Right ventricle myocardium inferior (tissue), 1 donor: ENCODE measurements at places on chromosomes 2 and 18. TPM values are rescaled to one million over a fixed set of nuclear protein-coding genes. Genes with fewer than 3 reads are reported as not detected.
A peak's percentile ranks its signal among the peaks of the same experiment; 100 is the strongest.

The DSG1 gene
- total RNA-seq = 0.68 TPM

DNA sequence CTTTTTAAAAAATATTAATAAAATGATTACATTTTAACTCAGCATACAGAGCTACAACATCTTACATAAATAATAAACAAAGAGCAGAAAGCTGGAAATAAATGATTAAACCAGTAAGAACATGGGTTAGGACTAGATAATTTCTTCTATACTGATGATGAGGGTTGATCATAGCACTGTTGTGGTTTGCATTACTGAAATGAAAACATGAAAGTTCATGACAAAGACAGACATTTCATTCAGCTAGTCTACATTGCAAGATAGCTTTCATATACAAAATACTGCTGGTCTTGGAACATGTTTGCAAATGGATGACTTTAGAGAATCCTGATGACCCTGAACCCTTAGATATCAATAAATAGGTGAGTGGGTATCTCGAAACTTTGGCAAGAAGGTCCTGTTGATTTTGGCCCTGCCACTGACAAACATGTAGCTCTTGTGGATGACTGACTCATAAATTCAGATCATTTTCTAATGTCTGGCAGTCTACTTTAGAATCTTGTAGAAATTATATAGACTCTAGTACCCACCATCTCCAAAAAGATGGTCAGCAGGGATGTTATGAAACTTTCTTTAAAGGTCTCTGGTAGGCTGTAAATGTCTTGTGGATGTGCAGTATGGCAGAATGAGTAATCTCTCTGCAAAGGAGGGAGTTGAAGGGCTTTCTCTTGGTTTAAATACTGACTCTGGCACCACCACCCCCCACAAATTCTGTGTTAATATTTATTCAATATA lies 15.5 kb upstream of the CDC42EP3 start:
- DNase-seq = no peak

GRCh38 chr18:8162802-8163201 lies 446.4 kb upstream of the RAB12 start:
- no peak for DNase-seq

DNA sequence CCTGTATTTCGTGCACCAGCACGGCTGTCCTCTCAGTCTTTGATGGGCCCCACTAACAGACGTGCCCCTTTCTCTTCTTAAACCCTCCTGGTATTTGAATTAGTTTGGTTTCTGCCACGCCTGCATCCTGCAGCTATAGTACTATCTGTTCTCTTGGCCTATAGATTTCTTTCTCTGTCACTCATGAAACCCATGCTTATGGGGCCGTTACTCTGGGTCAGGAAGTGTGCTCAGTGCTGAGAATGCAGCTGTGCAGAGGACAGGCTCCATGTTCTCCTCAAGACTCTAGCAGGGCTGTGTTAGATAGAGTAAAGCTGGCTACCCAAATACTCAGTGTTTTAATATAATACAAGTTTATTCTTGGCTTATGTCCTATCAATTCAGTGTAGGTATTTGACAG lies 180.0 kb downstream of the INSIG2 start:
- DNase-seq = no peak

The EGR4 gene
- total RNA-seq = not detected

DNA sequence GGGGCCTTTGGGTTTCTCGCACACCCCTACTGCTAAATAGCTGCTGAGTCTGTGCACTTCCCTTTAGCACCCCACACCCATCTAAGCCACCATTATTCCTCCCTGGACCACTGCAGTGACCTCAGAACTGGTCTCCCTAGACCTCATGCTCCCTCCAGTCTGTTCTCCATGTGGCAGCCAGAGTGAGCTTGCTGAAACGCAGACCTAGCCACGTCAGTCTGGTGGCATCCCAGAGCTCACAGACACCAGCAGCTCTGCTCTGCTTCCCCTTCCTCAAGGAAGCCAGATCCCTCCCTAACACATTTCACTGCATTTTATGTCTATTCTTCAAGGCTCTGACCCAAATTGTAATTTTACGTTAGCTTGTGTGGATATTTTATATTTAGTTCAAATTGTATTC lies 144.4 kb downstream of the DYSF start:
- DNase-seq = no peak

The CLEC4F gene
- total RNA-seq = 0.22 TPM

DNA sequence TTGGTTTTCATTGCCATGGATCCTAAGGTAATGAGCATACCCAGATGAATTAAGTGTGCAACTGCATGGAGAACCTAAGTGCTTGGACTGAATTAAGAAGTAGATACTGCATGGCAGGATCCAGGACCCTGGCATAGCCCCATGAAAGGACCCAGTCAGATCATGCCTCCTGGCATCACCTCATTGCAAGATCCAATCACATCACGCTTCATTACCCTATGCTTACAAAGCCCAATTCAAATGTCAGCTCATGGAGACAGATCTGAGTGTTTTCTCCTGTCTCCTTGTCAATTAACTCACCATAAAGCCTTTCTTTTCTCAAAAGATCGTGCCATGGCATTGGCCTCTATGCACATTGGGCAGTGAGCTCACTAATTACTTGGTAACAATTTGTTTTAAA lies 519.8 kb upstream of the ZNF804A start:
- DNase-seq = no peak

GRCh38 chr2:208129744-208130711 lies at the start of gene CRYGC:
Gene CRYGC (minus strand): TSS chr2:208129828. CDS start chr2:208129792, 36 bp downstream.
- no peak for DNase-seq

DNA sequence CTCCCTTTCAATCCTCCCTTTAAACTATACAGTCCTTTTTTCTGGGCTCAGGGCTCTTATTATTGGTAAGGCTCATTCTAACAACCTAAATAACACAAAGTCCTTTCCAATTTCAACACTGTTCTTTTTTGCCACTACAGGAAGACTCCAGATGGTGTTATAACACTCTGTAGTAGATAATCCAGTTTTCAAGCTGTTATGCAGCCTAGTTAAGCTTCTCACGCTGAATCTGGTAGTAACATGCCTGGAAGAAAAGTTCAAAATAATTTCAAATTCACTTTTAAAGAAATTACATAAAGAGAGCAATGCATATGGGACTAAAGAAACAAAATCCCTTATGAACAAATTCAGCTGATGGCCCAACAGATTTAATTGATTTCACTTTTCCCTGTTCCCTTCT lies 3.2 kb upstream of the MPP4 start:
- no peak for DNase-seq

The IL1B gene
- not detected for total RNA-seq

- no peak for DNase-seq
Observed at GRCh38 chr18:76376668-76377358, 118.2 kb downstream of the ZNF516 start.

DNA sequence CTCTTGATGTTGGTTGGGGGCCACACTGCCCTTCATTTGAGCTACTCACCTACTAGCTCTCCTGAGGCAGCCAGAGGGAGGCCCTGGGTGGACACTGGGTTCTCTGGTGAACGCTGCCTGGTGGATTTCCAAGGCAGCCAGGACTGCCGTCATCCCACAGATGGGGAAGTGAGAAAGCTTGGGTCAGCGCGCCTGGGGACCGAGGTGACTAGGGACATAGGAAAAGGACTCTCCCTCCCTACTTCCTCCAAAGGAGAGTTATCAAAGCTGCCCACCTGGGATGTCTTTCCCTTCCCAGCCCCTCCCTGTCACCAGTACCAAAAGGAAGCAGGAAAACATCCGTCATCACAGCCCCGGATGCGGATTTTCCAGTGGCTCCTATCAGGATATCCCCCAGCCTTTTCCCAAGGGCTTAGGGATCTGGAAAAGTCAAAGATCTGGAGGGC lies 3.8 kb upstream of the SEMA4C start:
- DNase-seq = peak; percentile 75

The SERPINB3 gene
- not detected for total RNA-seq

The C2orf66 gene
- not detected for total RNA-seq

GRCh38 chr2:139427164-139427563 lies 647.0 kb upstream of the NXPH2 start:
- DNase-seq = no peak

The LCT gene
- not detected for total RNA-seq

DNA sequence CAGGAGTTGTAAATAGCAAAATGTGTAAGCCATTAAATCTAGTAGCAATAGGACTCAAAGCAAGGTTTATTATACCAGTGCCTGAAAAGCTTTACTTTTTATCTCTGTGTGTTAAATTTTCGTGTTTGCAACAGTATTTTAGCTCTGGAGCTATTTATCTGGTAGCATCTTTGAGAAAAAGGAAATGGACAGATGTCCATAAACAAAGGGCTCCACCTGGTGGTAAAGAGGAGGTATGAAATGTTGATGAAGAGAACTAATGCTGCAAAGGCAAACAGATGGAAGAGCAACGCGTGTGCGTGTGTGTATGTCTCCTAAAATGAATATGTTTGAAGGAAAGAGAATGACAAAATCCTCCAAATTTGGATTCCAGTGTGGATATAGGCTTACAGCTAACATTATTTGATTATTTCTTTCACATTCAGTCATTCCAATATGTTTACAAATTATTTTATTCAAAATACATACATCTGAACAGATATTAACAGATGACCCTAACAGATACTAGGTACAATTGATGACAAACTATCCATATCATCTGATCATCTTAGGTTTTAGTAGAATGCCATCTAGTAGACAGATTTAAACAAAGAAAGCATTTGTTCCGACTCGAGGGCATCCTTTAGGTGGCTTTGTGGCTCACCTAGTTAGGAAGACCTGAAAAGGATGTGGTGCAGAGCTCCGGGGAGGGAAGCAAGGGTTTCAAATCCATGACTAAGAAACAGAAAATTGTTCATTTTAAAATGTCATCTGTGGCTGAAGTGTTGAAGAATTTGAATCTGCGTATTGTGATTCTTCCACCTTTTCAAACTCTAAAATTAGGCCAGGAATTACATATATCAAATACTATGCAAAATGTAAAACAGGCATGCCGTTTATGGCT lies 383.3 kb downstream of the MTX2 start:
- no peak for DNase-seq

DNA sequence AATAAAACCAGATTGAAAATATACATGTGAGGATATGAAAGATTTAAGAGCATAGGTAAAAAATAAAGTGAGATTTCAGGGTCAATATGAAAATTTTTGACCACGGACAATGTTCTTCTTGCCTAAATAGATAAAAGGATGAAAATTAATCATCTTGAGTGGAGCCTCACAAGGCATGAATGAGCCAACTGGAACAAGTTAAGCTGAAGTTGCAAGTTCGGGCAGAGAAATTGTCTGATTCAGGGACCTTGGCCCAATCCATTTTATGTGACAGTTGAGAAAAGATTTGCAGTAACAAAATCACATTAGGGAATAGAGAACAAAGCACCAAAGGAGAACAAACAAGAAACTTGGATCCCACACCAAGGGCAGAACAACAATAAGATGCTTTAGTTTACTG lies 305.3 kb downstream of the TMX3 start:
- DNase-seq = no peak

DNA sequence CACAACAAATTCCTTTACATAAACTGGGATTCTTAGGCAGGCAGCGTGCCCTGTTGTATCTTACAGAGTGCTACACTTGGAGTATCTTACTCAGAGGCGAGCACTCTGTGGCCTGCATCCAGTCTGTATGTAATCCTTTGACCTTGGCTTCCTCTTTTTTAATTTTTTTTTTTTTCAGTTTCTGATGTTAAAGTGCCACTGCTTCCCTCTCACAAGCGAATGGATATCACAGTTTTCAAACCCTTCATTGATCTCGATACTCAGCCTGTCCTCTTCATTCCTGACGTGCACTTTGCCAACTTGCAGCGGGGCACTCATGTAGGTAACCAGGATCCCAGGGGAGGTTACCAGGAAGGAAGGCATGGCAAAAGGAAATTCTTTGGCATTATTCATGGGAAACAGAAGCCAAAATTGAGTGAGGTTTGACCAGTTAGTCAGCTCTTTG lies 40.4 kb downstream of the GRHL1 start:
- DNase-seq = no peak

DNA sequence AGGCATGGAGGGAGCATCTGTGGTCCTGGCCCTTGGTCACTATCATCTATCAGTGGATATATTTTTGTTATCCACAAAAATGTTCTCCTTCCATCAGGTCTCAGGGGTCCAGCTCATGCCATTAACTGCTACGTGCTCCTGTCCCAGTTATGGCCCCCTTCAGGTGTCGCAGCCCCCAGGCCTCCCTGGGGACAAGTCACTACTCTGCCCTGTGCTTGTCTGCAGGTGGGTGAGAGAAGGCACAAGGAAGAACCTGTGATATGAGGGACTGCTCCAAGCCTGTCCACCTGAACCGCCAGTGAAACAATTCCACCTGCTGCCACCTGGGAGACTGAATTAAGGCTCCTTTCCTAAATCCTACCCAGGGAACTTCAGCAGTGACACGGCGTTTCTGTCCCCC lies 229.6 kb upstream of the ID2 start:
- DNase-seq = no peak

The AP1S3 gene
- 0.35 TPM for total RNA-seq

GRCh38 chr18:77153404-77153803 lies 20.8 kb upstream of the MBP start:
- DNase-seq = no peak

GRCh38 chr2:229422063-229422462 lies 151.0 kb upstream of the PID1 start:
- no peak for DNase-seq

DNA sequence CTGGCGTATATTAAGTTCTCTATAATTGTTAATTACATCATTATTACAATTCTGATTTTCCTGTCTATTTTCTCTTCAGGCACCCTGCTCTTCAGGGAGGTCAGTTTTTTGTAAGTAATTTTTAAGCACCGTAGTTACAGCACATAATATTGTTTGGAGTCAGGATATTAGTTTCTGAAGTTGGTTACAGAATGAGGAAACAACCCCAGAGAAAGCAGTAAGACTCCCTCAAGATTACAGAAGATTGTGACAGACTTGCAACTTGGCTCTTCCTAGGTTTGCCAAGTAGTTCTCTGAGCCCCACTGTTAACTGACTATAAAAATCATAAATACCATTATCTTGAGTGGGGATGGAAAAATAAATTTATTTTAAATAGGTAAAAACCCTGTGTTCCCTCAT lies 921 bp downstream of the RPE start:
- DNase-seq = no peak

- no peak for DNase-seq
Observed at GRCh38 chr2:101153077-101153707, 2.0 kb upstream of the TBC1D8 start.

DNA sequence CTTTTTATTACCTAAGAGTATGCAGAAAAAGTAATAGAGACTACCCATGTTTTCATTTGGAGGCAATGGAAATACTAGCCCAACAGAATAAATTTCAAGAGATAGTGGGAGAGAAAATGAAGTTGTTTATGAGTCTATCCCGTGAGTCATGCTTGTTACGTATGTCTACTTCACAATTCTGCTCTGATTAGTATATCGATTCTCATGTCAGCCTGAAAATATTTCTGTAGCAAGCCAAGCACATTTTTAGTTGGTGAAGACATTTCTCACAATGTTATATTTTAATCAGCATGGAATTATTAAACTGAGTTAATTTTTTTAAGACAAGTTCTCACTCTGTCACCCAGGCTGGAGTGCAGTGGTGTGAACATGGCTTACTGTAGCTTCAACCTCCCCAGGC lies 346.1 kb downstream of the RPRM start:
- no peak for DNase-seq

DNA sequence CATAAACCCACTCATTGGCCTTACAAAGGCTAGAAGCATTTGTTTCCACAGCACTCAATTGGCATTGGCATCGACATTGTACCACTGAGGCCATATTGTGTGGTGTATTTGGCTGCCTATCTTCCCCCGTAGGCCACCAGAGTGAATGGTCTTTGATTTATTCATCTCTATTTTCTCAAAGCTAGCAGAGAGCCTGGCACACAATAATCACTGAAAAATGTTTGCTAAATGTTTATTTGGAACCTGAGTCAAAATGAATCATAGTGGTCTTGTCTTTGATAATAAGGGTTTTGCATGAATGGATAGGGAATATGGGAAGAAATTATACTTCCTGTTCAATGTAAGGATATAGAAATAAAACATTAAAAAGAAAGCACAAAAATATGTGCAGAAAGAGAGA lies 107.3 kb upstream of the SLC8A1 start:
- DNase-seq = no peak

The RUFY4 gene
- total RNA-seq = not detected
